Head of caudate nucleus (tissue), 42 donors: ENCODE measurements at places on chromosomes 11 and 22.
A peak's percentile ranks its signal among the peaks of the same experiment; 100 is the strongest.

- DNase-seq: no peak
Measured at GRCh38 chr11:35403765-35404387, 15.5 kb downstream of the SLC1A2 start.

- DNase-seq: no peak
Measured at GRCh38 chr11:27309046-27309445, 54.0 kb downstream of the CCDC34 start.

GRCh38 chr11:62577046-62577714 is 3.5 kb upstream of the EEF1G start:
- DNase-seq: no peak

DNA sequence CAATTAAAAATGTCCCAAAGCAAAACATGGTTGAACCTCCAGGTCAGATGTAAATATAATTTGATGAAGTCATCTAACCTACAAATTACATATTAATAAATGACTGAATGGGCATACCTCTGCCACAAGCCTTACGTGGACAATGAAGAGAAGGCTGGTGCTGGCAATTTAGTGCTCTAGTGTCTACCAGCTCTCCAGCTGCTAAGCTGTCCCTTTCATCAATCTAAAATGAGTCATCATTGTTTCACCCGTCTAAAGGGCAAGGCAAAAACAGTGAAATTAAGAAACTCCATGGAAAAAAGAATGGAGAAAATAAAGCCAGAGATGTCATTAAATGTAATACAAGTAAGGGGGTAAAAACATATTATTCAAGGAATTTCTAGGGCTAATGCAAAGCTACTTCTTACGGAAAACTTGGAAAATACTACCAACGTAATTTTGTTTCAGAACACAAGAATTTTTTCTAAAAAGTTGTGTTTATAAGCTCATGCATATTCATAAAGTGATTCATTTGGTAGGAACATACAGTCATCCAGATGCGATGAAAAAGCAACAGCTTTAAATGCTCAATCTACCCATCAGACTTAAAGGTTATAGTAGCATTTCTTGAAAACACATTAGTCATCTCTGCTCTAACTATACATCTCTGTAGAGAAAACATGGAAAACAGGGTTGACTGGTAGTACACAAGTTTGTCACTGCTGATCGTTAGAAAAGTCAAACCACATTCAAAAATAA is 71.5 kb downstream of the SIK3 start:
- DNase-seq: no peak

DNA sequence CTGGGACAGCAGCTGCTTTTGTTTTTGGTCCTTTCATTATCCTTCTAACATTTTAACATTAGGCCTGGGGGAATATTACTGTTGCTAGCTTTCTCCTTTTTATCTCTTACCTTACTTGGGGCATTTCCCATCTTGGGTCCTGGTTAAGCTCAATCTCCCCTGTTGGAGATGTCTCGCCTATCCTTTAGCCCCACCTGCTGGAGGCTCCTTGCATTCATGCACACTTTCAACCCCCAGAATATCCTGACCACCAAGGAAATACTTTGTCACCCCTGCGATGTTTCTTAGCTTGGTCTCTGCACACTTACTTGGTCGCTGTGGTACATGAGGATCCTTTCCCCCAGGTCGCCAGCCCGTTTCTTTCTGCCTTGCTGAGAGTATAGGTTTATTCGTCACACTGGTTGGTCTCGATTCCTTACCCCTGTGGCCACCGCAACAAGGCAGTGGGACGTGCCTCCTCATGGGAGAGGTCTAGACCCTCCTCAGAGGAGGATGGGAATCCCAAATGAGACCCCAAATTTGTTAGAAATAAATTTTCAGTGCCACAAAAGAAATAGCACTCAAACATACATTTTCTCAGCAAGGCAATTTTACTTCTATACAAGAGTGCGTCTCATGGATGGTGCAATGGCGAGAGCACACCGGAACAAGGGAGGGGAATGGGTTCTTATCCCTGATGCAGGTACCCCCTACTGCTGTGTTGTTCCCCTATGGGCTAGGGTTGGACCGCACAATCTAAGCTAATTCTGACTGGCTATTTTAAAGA is 5.4 kb upstream of the TXN2 start:
- peak; percentile 62 for DNase-seq

DNA sequence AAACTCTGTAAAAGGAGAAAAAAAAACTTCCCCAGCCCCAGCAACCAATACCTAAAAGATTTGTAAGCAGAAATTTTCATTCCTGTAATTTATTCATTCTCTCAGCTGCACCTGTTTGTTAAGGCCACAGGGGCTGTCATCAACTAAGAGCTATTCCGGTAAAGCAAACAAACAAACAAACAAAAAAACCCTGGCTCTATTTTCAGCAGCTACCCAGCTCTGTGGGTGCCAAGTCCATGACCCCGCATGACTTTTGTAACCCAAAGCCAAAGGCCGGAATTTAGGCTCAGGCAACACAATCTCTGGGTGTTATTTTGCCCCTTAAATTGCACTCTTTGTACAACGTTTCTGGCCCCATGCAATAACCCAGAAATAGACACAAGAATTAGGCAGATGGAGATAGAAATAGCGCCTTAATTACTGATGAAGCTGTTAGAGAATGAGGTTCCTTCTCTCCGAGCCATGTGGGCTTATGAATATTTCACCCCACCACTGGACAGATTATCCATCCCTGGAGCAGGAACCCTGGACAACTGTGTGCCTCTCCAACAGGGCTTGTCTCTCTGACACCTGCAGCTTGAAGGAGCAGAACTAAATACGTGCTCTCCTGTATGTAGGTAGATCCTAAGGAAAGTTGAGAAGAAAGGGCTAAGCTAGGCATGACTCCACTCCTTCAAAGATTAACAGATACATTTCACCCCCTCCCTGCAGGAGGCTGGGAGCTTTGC is 29.4 kb downstream of the APOL6 start:
- no peak for DNase-seq

- no peak for DNase-seq
Measured at GRCh38 chr11:15800111-15800800, 556.1 kb downstream of the SOX6 start.
